Posterior cingulate gyrus (tissue), 11 donors: ENCODE measurements at places on chromosomes 12 and 14.

- DNase-seq = no peak
Measured at GRCh38 chr14:76654573-76655108, 106.6 kb upstream of the VASH1 start.

DNA sequence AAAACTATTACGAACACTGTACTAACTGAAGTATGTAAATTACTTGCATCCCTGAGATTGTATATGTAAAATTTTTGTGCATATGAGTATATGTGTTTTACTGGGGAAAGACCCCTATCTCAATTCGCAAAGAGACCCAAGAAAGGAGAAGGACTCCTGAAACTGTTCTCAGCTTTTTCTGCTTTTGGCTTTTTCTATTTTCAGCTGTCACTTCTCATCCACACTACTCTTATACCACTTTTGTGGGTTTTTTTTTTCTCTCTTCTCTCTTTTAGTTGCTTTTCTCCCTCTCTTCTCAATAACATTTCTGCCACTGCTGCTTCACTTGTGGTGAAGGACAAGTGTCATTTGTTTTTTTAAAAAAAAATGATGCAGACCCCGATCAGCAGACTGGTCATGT is 39.8 kb downstream of the NIN start:
- DNase-seq = no peak

DNA sequence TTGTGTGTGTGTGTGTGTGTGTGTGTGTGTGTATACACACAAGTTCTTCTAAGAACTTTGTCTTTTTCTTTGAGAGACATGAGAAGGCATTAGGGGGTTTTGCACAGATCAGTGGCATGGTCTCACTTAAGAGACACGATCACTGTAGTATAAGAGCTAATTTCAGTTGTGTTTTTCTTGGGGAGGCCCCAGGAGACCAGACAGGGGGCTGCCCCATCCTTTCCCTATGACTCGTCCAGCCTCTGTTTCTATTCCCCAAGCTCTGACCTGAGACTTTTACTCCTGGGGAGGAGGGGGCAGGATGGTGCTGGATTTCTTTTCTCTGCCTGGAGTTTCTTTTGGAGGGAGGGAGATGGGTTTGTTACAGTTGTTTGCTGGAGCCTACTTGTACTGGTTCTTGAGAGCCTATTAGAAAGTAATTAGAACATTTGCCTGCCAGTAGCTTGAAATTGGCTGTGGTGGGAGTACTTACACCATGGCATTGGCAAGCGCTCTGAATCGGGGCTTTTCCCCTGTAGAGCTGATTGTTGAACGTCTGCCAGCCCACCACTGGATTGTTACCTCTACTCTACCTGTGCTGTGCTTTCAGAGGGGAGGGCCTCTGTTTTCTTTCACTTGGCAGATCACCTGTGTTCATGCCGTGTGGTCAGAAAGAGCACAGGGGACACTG is 109.5 kb downstream of the TSPAN9 start:
- no peak for DNase-seq

DNA sequence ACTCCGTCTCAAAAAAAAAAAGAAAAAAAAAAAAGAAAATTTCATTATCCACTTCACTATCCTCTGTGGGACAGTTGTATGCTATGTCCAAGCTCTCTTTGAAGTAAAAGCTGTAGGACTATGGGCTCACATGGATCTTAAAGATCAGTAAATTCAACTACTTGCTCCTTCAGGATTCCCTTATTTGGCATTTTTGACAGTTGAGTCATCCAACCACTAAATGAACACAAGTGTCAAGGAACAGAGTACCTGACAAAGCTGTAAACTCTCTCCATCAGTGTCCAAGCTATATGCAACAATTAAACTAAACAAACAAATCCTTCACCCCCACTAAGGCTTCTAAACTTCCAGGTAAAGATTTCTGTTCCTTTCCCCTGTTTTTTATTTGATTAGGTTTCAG is 177.0 kb downstream of the CEP128 start:
- DNase-seq = no peak

- no peak for DNase-seq
Measured at GRCh38 chr14:45715946-45716345, 462.9 kb upstream of the MIS18BP1 start.

DNA sequence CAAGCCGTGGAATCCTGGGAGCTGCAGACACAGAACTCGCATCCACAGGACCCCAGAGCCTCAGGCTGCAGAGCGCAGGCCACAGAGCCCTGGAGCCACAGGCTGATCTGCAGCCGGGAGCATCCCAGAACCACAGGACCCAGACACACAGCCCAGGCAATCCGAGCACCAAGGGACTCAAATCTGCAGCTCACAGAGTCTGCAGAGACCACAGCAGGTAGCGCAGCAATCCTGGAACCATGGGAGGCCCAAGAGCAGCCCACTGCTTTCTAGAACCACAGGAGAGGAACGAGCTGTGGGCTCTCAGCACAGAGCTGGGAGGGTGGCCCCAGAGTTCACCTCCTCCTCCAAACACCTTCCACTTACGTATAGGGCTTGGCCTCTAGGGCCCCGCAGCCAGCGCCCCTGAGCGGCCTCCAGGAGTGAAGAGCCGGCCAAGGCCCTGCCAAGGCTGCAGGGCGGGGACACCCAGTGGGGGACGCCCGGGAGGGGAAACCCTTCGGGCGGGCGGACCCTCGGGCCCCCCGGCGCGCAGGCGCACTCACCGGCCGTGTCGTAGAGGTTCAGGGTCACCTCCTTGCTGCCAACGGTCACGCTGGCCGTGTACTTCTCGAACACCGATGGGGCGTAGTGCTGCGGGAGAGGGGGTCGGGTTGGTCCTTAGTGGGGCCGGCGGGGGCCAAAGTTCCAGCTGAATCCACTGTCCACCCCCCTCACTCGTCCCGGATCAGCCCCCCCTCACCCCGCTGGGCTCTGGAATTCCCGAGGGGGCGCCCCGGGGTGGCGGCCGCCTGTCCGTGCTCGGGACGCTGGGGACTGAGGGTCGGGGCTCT is 665 bp downstream of the RHOF start:
- DNase-seq = no peak

- no peak for DNase-seq
Measured at GRCh38 chr14:76644855-76645518, 116.3 kb upstream of the VASH1 start.

DNA sequence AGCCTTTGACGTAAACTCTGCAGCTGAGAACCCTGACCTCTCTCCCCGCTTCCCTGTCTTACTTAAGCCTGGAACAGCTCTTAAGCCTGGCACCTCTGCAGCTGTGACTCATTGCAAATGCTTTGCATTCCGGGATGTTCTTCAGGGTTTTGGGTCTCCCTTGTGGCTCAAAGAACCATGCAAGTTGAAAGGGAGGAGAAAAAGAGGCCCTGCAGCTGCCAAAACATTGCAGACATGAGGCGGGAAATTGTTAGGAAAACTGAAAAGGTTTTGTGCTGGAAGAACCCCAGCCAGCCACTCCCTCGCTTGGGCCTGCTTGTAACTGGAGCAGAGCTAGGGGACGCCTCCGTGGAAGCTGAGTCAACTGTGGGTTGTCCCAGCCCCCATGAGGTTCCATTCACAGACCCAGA is 60.2 kb upstream of the FERMT2 start:
- peak; percentile 36 for DNase-seq

DNA sequence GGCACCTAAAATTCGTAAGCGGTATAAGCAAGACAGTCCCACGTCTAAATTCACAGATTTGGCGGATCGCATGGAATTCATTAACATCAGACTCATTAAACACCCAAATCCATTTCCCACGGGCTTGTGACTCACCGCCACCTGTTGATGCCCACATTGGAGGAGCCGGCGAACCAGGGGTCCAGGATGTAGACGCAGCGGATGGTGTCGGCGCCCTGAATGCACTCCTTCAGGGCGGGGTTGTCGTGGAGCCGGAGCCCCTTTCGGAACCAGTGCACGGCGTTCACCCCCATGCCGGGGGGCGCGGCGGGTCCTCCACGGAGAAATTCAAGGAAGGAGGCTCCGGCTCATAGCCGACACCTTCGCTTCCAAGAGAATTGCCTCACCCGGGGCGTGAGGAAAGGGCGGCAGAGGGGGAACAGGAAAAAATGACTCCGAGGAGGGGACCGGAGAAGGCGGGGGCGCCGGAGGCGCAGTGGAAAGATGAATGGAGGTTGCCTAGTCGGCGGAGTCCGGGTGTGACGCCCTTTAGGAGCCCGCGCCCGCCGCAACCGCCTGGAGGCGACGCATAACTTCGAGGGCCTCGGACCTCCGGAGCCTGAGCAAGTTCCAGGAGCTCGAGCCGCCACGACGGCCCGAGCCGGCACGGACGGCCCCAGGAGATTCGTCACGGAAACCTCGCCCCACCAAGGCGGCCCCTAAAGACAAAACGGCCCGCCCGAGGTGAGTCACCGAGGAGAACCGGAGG is 506 bp downstream of the CRY1 start:
- peak; percentile 28 for DNase-seq

GRCh38 chr12:110077800-110078199 is 29.5 kb upstream of the C12orf76 start:
- DNase-seq = no peak

- no peak for DNase-seq
Measured at GRCh38 chr14:64253672-64254071, 40.5 kb downstream of the ESR2 start.

GRCh38 chr12:117144599-117144998 is 45.4 kb upstream of the TESC start:
- DNase-seq = peak; percentile 49

- DNase-seq = no peak
Measured at GRCh38 chr14:29857551-29857950, 70.1 kb downstream of the PRKD1 start.

DNA sequence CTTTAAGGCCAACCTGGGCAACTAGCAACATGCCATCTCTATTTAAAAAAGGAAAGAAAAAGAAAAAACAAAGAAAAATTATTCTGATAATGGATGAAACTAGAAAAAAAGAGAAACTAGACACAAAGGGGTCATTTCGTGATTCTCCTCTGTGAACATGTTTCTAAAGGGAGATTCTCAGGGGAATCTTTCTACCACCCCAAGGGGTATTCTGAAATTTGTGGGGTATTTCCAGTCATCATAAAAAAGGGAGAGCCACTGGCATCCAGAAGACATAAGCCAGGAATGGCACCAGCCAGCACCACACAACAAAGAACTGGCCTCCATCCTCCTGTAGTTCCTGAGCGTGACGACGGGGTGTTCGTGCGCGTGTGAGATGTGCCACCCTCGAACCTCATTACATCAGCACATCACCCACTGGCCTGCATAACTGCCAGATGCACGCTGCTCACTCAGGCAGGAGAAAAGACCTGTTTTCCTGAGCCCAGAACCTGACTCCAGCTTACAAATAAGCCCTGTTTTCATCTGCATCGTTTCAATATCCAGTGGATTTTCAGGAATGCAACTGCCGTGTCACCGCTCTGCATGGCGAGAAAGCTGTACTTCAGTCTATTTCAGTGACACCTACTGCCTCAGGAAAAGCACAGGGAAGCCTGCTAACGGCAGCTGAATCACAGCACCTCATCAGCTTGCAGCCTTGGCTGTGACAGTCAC is 23.9 kb downstream of the STX2 start:
- peak; percentile 88 for DNase-seq

DNA sequence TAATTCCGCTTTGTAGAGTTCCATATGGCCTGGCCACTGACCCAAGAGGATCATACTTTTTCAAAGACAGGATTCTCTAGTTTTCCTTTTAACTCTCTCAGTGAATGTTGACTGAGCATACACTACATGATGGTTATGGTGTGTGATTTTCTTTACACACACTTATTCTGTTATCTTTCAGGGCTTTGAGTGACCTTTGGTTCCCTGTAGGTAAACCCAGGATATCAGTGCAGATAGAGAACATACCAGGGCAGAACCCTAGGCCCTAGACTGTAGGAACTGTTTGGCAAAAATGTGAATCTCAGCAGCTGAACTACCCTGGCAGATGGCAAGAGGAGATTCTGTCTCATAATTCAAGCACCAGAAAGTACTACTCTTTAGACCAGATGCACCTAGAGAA is 159.6 kb downstream of the KCNA5 start:
- DNase-seq = no peak

GRCh38 chr14:28629328-28630004 is 137.1 kb upstream of the FOXG1 start:
- no peak for DNase-seq

GRCh38 chr12:45305907-45306306 is 90.0 kb downstream of the ANO6 start:
- DNase-seq = no peak

DNA sequence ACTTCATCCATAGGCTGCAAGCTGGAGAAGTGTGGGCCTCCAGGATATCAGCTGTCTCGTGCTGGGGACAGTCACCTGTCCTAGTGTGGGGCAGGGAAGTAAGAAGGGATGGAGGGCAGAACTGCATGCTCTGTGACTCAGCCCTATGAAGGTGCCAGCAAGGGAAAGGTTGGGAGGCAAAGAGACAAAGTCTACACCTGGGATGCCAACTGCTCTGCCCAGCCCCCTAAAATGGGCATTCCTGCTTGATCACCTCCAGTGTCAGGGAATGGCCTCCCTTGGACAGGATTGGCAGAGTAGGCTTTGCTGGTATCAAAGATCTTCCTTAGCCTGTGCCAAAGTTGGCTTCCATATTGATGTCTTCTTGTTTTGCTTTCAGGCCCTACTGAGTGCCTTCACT is 335.0 kb downstream of the BCL11B start:
- DNase-seq = no peak

DNA sequence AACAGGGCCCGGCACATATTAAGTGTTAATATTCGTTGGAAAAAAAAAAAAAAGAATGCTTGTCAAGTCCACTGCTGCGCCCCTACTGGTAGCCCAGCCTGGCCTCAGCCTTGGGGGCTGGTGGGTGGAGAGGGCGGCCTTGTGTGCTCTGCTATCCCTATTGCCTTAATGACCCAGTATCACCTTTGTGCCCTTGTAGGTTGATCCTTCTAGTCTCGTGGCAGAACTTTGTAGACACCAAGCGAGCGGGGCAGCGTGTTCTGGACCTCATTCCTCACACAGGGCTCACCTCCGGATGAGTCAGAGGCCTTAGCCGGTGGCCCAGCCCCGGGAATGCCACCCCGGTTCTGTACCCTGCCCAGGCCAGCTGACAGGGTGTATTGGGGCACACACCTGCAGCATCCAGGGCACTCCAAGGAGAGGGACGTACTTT is 1.8 kb upstream of the RCOR1 start:
- peak; percentile 50 for DNase-seq

DNA sequence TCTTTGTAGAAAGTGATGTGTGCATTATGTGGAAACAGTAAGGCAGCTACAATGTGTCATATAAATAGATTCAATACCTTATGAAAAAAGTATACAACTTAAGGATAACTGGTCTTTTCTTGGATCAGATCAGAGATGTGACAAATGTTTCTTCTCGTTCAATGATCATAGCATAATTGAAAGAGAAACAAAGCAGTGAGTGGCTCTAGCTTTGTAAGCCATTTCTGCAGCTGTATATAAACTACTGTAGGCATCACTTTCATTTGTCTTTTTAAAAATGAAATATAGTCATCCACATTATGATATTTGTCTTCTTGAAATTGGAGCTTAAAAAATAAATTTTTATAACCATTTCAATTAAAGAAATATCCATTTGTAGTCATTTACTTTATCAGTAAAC is 63.8 kb upstream of the LMO3 start:
- no peak for DNase-seq
